Lung (tissue), 17 donors: ENCODE measurements at places on chromosomes 11 and 22. TPM values are rescaled to one million over a fixed set of nuclear protein-coding genes. Genes with fewer than 3 reads are reported as not detected.

GRCh38 chr11:68664906-68665305, 19.4 kb upstream of the GAL start:
- no peaks in the 10 kb centered on the region for H3K27me3 ChIP-seq
- no peaks in the 10 kb centered on the region for H3K36me3 ChIP-seq
- DNase-seq, result no peak
- H3K27ac ChIP-seq, result no peak overlapping the region

DNA sequence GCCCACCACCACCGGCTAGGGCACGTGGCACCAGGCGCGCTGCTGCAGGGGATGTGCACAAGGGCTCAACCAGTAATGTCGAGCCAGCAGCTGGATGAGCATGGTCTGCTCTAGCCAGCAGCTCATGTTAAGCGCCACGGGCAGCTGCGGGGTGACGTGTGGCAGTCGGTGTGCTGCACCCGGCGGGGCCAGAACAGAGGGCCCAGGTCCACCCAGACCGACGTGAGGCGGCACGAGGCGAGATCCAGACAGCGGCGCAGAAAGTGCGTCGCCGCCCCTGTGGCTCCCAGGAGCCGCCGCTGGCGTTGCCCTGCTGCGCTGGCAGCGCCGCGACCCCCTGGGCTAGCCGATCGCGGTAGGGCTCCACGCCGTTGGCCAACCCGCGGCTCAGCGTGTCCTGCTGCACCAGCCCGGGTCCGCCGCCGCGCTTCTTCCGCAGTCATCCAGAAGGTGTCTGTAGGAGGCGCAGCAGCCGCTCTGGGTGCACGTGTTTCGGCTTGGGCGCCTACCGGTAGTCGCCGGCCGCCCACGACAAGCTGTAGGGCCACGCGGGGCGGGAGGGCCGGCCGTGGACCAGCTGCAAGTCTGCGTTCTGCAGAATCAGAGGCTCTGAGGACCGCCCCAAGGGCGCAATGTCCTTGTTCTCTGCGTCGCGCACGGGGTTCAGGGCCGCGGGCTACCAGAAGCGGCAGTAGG, 4.6 kb upstream of the GALR3 start:
- H3K36me3 ChIP-seq, result peaks cover 2% of the 10 kb centered on the region
- H3K4me1 ChIP-seq, result peaks cover 13% of the 10 kb centered on the region
- H3K27me3 ChIP-seq, result peaks cover 42% of the 10 kb centered on the region
- no peak overlapping the region for H3K27ac ChIP-seq
- peak; percentile 59 for DNase-seq
- H3K4me3 ChIP-seq, result no peak overlapping the region

GRCh38 chr11:65479184-65480145, 19.4 kb upstream of the MALAT1 start:
- H3K27ac ChIP-seq, result peak overlapping the region; percentile 94
- no peaks in the 10 kb centered on the region for H3K27me3 ChIP-seq
- no peak overlapping the region for H3K4me3 ChIP-seq

The KDELR3 gene
- polyA plus RNA-seq, result 8.2 TPM

The OR8G1 gene
- not detected for polyA plus RNA-seq

The MISFA gene
- polyA plus RNA-seq, result 2.5 TPM

GRCh38 chr22:45703758-45704157, 32.1 kb downstream of the ATXN10 start:
- peaks cover 18% of the 10 kb centered on the region for H3K36me3 ChIP-seq
- H3K27me3 ChIP-seq, result no peaks in the 10 kb centered on the region
- no peak overlapping the region for H3K27ac ChIP-seq

- no peaks in the 10 kb centered on the region for H3K36me3 ChIP-seq
- H3K4me1 ChIP-seq, result peaks cover 7% of the 10 kb centered on the region
- H3K4me3 ChIP-seq, result no peak overlapping the region
These were observed 76.2 kb downstream of the KCNC1 start for GRCh38 chr11:17810746-17811145.

GRCh38 chr22:50423956-50424355, 50.9 kb downstream of the SBF1 start:
- H3K27ac ChIP-seq, result no peak overlapping the region
- no peak for DNase-seq
- no peaks in the 10 kb centered on the region for H3K4me1 ChIP-seq
- no peak overlapping the region for H3K4me3 ChIP-seq

DNA sequence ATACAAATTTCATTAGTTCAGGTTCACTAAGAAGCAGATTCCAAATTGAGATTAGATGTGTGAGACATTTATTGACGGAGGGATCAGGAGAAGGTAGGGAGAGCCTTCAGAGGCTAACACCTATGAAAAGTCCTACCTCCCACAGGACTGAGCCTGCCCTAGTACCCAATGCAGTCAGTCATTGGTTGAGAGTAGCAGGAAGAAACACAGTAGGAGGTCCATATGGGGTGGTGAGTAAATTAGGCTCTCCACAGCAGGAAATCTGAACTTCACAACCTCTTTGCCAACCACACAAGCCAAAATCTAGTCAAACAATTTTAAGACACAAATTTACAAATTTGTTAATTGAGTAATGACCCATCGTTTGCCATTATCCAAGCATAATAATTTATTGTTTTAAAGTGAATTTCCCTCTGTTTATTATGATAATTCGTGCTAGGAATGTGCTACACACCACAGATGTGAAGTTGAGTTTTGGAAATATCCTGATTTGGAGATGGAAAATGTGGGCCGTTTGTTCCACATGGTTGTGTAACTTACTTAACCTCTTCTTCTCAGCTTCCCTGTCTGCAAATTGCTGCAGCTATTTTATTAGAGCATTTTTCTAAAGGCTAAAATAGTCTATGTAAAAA, 542.1 kb downstream of the ETS1 start:
- no peak overlapping the region for H3K4me3 ChIP-seq
- no peak overlapping the region for H3K27ac ChIP-seq
- H3K27me3 ChIP-seq, result no peaks in the 10 kb centered on the region
- no peaks in the 10 kb centered on the region for H3K4me1 ChIP-seq
- H3K36me3 ChIP-seq, result no peaks in the 10 kb centered on the region
- no peak for DNase-seq

DNA sequence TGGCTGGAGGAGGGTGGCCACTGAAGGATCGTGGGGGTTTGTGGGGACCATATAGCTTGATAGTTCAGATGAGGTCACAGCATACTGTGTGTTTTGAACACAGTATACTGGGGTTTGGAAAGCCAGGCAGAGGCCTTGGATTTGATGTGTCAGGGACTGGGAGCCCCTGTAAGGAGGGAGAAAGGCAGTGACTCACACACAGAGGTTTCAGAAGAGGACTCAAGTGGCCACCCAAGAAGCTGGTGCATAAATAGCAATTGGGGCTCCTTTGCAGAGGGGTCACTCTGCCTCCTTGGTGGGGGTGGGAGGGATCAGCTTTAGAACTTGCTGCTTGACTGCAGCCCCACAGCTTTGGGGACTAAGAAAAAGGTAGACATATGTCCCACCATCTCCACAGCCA, 39.3 kb downstream of the SLC5A1 start:
- DNase-seq, result no peak
- no peaks in the 10 kb centered on the region for H3K27me3 ChIP-seq
- no peak overlapping the region for H3K27ac ChIP-seq
- no peaks in the 10 kb centered on the region for H3K4me1 ChIP-seq

GRCh38 chr11:26551186-26551801, 20.8 kb downstream of the MUC15 start:
- no peaks in the 10 kb centered on the region for H3K4me1 ChIP-seq
- no peak for DNase-seq
- no peak overlapping the region for H3K27ac ChIP-seq

The MYOD1 gene
- not detected for polyA plus RNA-seq

The CRACR2B gene
- polyA plus RNA-seq, result 44.4 TPM

GRCh38 chr22:41152902-41153301, 52.2 kb upstream of the L3MBTL2 start:
- no peak overlapping the region for H3K27ac ChIP-seq
- peaks cover 55% of the 10 kb centered on the region for H3K36me3 ChIP-seq
- no peaks in the 10 kb centered on the region for H3K4me1 ChIP-seq

DNA sequence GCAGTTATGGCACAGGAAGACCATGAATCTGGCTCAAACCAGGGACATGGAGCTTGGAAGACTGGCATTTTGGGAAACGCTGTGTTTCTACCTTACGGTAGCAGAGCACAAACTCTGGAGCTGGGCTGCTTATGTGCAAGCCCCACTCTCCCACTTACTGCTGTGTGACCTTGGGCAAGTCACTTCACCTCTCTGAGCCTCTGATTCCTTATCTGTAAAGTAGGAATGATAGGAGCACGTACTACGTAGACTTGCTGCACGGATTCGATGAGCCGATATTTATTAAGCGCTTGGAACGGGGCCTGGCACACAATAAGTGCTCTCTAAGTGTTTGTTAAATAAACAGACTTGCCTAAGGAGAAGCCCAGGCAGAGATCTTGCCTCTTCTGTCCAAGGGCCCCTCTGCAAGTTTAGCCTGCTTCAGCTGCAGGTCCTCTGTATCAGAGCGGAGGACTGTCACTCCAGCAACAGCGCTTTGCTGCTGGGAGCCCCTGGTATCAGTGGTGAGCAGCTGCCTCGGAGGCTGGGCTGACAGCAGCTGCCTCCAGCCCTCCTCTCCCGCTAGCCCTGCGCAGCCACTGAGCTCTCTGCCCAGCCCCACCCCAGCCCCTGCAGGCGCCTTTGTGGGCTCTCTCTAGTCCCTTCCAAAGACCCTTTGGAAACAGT, 96.9 kb upstream of the ANO1 start:
- H3K36me3 ChIP-seq, result no peaks in the 10 kb centered on the region
- H3K27me3 ChIP-seq, result peaks cover 21% of the 10 kb centered on the region
- no peak overlapping the region for H3K4me3 ChIP-seq
- no peak overlapping the region for H3K27ac ChIP-seq
- peak; percentile 51 for DNase-seq
